Endothelial cell of umbilical vein (primary cell): ENCODE measurements at places on chromosomes 11 and 22. TPM values are rescaled to one million over a fixed set of nuclear protein-coding genes. Genes with fewer than 3 reads are reported as not detected.

- DNase-seq: no peak
Observed at GRCh38 chr22:38073150-38074130, 10.5 kb downstream of the SLC16A8 start.

DNA sequence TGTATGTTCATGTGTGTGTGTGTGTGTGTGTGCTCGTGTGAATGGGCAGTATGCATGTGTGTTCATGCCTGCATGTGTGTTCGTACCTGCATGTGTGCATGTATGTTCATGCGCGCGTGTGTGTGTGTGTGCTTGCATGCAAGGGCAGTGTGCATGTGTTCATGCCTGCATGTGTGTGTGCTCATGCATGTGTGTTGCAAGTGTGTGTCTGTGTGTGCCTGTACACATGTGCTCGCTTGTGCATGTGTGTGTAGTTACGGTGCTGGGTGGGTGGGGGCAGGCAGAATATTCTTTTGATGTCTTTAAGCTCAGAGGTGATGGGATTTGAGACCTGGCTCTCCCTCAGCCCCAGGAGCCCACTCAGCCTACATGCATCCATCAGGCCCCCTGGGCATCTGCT, 822.1 kb downstream of the BRD1 start:
- DNase-seq: no peak

DNA sequence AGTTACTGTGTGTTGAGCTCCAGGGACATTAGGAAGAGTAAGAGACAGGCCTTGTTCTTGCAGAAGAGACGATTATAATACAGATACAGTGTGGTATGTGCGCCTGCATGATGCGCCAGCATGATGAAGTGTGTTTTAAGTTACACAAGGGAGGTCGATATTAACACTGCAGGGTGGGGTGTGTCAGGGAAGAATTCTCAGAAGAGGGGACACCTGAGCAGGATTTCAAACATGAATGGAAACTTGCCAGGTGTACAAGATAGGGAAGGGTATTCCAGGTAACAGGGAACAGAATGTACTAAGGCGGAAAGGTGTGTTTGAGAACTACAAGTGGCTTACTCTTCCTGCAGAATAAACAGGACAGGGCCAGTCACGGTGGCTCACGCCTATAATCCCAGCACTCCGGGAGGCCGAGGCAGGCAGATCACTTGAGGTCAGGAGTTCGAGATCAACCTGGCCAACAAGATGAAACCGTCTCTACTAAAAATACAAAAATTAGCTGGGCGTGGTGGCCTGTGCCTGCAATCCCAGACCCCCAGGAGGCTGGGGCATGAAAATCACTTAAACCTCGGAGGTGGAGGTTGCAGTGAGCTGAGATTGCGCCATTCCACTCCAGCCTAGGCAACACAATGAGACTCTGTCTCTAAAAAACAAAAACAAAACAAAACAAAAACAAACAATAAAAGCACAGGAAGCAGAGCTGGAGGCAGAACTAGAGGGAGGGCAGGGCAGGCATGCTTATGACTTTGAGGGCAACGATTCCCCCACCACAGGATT, 59.0 kb downstream of the SYN3 start:
- no peak for DNase-seq

DNA sequence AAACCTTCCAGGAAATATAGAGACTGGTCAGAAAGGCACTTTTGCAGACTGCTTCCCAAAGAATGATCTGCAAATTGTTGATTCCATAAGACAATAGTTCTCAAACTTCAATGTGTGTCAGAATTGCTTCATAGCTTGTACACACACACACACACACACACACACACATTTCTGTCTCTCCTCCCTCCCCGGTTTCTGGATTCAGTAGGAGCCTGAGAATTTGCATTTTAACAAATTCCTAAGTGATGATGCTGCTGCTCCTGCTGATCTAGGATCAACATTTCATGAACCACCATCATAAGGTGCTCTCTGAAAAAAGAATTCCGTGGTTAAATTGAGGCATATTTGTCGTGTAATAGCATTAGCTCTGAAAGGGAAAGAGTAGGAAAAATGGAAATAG, 35.3 kb upstream of the FZD4 start:
- no peak for DNase-seq

The TUT1 gene
- 11.5 and 12.7 TPM in 2 replicates for polyA plus RNA-seq

The THYN1 gene
- 29.2 and 35.7 TPM in 2 replicates for polyA plus RNA-seq

- DNase-seq: no peak
Observed at GRCh38 chr11:44597358-44598012, 32.0 kb downstream of the CD82 start.

The IGLL1 gene
- polyA plus RNA-seq: not detected in 2 replicates

DNA sequence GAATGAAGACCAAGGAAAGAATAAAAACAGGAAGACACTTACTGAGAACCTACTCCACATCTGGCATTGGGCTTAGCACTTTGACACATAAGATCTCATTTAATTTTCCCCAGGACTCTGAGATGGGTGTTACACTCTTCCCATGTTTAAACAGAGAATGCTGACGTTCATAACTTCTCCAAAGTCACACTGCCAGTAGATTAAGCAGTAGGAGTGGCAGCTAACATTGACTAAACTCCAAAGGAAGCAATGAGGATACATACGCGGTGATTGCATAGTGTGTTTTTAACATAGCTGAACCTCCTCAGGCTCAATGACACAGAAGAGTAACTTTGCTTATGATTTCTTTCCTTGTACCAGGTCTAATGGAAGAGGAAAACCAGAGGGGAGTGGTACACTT, 14.5 kb upstream of the OR10V1 start:
- DNase-seq: no peak

The OR2AG1 gene
- polyA plus RNA-seq: not detected in 2 replicates

The SLC22A25 gene
- not detected in 2 replicates for polyA plus RNA-seq

DNA sequence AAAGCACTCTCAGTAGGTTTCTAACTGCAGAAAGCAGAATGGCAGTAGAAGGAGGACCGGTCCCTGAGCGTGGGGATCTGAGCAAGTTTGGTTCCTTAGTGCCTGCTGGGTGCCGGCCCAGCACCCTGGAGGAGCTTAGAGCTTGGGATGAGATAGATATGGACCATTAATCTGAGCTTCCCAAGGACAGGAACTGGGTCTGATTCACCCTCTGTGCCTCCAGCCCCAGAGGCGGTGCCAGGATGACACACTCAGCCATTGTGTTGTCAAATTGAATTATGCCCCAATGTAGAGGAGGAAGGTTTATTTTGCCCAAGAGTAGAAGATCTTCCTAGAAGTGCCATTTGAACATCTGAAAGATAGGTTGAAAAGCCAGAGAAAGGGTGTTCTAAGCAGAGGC, 4.3 kb downstream of the ZC3H7B start:
- peak; percentile 82 for DNase-seq

- no peak for DNase-seq
Observed at GRCh38 chr22:17095538-17095937, 10.7 kb downstream of the IL17RA start.

The APOA5 gene
- polyA plus RNA-seq: not detected in 2 replicates

GRCh38 chr11:103683576-103683975, 352.9 kb upstream of the DDI1 start:
- peak; percentile 83 for DNase-seq

DNA sequence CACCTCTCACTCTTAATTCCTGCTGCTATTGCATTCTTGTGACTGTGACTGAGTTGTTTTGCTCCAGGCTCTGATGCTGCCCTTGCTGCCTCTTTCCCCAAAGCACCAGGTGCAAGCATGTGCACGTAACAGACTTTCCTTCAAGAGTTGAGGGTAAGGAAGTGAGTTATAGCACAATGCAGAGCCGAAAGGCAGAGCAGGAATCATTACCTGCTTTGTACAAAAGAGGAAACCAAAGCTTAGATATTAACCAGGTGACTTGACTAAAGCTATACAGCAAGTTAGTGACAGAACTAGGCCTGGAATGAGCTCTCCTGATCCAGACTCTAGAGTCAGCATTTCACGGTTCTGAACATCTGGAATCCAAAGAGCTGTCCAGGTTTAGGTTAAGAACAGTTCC, 33.6 kb downstream of the NEU3 start:
- DNase-seq: no peak

The MGAT3 gene
- polyA plus RNA-seq: not detected in 2 replicates

DNA sequence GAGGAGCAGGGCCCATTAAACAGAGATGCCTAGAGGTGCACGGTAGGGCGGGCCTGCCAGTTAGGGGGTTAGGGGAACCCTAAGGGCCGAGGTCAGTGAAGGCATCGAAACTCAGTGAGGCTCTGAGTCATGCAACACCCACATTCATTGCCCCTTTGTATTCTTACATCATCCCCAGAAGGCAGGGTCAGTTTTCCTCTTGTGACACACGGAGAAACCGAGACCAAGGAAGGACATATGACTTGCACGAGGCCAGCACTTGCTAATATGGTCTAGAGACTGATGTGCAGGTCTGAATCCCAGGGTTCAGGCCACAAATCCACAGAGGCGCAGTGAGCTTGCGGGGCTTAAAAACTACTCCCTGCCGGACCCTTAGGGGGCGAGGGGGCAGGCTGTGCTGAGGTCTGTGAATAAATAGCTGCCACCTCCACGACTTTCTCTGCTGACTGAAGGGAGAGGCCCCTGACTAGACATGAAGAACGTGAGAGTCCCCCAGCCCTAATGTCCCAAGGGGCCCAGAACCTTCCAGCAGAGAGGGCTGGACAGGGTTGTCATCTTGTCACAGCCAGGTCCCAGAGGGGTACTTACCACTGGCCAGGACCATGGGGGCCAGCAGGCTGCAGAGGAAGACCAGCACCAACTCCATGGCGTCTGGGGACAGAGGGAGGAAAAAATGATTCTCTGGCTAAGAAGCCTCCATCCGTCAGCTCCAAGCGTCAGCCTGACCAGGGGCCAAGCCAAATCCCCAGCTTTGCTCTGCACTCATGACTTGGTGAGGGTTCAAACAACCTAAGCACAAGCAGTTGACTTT, 17.8 kb upstream of the FXYD2 start:
- DNase-seq: no peak

- no peak for DNase-seq
Observed at GRCh38 chr11:72297828-72298227, 53.9 kb upstream of the PHOX2A start.

DNA sequence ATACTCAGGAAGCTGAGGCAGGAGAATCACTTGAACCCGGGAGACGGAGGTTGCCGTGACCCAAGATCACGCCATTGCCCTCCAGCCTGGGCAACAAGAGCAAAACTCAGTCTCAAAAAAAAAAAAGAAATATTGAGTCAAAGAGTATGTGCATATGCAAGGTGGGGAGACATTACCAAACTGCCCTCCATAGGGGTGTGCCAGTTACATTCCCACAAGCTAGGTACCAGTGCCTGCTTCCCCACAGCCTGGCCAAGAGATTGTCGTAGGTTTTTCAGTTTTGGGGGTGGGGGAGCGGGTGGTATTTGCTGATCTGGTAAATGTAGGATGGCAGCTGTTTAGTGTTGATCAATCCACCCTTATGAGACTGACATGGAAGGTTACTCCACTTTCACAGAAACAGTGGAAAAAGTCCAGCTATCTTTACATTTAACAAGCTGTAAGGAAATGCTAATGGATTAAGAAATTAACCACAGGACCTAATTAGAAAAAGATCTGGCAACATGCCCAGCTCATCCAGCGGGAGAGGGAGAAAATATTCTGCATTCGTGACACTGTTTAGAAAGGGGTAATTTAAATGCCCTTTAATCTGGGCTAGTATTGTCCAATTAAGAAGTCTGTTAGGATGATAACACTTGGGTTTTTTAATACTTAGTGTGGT, 89.4 kb downstream of the PACS1 start:
- DNase-seq: no peak

GRCh38 chr22:27197618-27198017, 540.2 kb downstream of the MIAT start:
- DNase-seq: no peak

The BEST1 gene
- polyA plus RNA-seq: 0.04 and 0.05 TPM in 2 replicates

DNA sequence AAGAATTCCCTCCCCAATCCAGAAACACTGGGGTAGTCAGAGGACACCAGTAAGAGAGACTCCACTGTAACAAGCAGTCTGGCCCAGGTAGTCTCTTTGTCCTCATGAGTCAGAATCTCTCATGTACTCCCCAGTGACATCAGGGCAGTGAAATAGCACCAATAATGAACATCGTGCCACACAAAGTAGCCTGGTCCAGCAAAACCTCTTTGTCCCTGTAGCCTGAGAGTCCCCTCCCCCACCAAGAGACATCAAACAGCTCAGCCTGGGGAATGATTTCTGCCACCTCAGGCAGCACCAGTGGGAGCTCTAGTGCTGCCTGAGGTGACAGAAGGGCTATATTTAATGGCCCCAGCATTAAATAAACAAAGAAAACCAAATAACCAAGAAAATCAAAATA, 88.1 kb downstream of the SBF2 start:
- no peak for DNase-seq

DNA sequence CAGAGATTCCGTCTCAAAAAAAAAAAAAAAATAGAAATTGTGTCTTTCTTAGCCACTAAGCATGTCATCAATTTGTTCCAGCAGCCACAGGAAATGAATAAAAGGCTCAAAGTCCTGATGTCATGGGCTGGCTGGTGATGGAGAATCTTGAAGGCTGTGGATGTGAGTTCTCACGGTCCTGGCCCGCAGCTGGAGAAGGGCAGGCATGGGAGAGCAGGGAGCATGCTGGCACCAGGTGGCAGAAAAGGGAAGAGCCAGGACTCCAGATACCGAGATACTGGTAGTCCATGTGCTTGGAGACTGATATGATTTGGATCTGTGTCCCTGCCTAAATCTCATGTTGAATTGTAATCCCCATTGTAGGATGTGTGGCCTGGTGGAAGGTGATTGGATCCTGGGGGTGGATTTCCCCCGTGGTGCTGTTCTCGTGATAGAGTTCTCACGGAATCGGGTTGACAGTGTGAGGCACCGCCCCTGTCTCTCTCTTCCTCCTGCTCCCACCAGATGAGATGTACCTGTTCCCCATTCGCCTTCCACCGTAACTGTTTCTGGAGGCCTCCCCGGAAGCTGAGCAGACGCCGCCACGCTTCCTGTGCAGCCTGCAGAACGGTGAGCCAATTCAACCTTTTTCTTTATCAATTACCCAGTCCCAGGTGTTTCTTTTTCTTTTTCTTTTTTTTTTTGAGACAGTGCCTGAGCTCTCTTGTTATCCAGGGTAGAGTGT, 18.1 kb downstream of the MRGPRD start:
- no peak for DNase-seq

DNA sequence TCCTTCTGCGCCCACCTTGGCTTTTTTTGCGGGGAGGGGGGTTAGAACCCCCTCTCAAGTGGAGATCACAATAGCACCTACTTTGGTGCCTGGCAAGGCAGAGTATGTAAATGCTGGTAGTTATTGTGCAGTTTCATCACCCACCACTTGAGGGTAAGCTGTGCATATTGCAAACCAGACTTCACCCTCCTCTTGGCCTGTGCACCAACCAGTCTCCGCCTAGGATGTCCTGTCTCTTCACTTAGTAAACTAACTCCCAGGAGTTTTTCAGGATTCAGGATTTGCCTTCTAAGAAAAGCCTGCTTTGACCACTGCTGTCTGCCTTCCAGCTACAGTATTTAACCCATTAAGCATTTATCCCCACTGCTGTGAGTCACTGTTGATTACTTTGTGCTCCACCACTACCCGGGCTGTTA, 2.0 kb upstream of the UBXN1 start:
- peak; percentile 79 for DNase-seq

The TSPAN18 gene
- 32.0 and 32.2 TPM in 2 replicates for polyA plus RNA-seq

GRCh38 chr22:26998129-26998528, 340.7 kb downstream of the MIAT start:
- DNase-seq: no peak
